ENCODE measurements at places on chromosomes 12 and 14.

- DNase-seq, result no peak
Observed at GRCh38 chr12:123027726-123028445, 47.4 kb downstream of the ARL6IP4 start.

DNA sequence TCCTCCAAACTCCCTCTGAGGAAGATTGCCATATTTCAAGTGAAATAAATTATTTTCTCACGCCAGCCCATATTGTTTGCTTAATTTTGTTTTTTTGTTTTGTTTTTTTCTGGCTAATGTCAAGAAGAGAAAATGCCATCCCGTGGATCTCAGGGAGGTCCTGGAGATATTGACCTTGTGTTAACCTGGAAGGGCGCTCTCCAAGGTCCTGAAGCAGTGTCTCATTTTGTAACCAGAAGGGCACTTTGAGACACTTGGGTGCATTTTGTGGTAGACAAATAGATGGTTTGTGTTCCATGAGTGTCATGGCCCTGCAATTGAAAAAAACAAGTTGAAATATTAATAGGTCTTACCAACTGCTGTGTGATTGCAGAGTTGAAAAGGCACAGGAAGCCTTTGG, 268.9 kb downstream of the SUDS3 start:
- DNase-seq, result peak; percentile 25

- DNase-seq, result no peak
Observed at GRCh38 chr12:12487490-12487889, 75.2 kb downstream of the DUSP16 start.

- no peak for DNase-seq
Observed at GRCh38 chr14:73599499-73599898, 7.8 kb downstream of the ACOT4 start.

GRCh38 chr14:50839048-50839447, 8.1 kb upstream of the NIN start:
- no peak for DNase-seq

DNA sequence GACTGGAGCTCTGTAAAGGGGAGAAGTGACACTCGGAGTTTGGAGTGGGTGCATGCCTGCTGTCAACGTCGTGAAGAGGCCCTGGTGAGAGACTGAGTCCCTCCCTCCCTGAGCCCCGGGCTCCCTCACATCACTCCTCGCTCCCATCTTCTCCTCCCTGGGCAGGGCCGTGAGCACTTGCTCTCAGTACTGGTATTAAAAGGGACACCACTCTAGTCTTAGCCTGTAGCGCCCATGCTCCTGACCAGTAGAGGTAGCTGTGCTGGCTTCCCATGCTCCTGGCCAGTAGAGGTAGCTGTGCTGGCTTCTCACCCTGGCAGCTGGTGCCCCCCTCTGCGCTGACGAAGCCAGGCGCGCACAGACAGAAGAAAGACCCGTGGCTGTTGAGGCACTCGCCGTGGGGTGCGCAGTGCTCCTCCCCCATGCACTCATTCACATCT, 14.7 kb downstream of the ISCA2 start:
- no peak for DNase-seq

DNA sequence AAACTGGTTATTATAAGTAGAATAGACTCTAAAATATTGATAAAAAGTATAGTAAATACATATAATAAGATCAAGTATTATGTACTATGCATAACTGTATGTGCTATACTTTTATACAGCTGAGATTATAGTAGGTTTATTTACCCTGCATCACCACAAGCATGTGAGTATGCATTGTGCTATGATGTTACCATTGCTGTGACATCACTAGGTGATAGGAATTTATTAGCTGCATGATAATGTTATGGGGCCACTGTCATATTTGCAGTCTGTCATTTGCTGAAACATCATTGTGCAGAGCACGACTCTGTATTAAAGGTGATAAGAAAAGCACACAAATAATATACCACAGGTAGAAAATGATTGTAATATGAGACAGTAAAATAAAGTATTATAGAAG, 385.6 kb downstream of the ZFP36L1 start:
- no peak for DNase-seq

- peak; percentile 74 for DNase-seq
Observed at GRCh38 chr14:22653012-22653621, 9.0 kb upstream of the OR6J1 start.

- DNase-seq, result no peak
Observed at GRCh38 chr12:119096429-119097202, 82.1 kb upstream of the HSPB8 start.

All from mucosa of gallbladder (tissue), 1 donor.